Sigmoid colon (tissue), 7 donors: ENCODE measurements at places on chromosomes 2 and 18. TPM values are rescaled to one million over a fixed set of nuclear protein-coding genes. Genes with fewer than 3 reads are reported as not detected.

Gene TLX2
- total RNA-seq, result 1.2 TPM

Gene NTSR2
- not detected for total RNA-seq

Gene RBM44
- total RNA-seq, result 1.7 TPM

Gene NAT8
- not detected for total RNA-seq

Gene ZSWIM2
- total RNA-seq, result not detected
